Mucosa of gallbladder (tissue), 1 donor: ENCODE measurements at places on chromosomes 1 and 21.

- DNase-seq, result no peak
Measured at GRCh38 chr1:212313616-212314015, 28.4 kb downstream of the PPP2R5A start.

DNA sequence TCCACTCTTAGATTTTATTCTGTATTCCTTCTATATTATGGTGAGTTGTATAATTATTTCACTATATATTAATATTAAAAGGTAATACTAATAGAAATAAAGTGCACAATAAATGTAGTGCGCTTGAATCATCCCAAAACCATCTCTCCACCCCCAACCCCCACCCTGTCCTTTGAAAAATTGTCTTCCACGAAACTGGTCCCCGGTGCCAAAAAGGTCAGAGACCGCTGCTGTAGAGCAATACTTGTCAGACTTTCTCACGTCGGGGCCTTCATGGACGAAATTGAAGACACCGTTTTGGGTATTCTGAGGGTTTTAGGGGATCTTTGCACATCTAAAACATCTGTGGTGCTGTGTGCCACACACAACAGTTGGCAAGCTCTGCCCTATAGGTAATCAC, 19.6 kb downstream of the DYRK1A start:
- DNase-seq, result no peak

DNA sequence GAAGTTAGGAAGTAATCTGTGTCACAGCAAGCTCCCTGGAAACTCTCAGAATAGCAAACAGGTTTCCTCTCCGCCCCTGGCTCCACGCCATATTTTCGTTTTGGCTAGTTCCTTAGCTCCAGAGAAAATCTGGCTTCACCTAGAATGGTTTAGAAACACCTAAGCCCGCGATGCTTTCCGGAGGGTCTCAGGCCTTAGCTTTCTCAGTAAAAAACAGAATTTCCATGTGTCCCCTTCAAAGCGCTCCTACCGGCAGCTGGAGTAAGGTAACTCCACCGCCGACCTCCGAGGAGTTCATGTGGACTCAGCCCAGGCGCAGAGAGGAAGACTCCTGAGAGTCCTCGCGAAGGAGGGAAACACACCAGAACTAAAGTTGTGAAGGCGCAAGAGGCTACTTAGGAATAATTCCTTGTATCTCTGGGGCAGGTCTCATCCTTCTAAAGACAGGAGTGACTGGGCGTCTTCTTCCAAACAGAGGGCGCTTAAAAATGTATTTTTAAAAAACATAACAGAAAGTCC, 406 bp downstream of the KIAA0040 start:
- peak; percentile 63 for DNase-seq

DNA sequence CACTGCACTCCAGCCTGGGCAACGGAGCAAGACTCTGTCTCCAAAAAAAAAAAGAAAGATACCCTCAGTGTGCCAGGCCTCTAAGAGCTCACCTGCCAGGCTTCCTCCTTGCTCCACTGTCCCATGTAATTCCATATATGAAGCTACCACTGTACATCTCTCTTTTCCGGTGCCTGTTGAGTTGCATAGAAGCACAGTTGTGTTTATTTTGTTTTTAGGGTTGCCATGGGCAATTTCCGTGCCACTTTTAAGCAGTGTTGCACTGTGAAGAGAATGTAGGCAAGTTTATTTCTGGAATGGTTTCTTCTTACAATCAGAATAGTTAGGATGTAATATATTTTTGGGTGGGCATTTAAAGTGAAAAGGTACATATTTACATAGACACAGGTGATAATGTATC, 23.3 kb downstream of the MR1 start:
- DNase-seq, result no peak
